ENCODE measurements at places on chromosomes 7 and 10.

DNA sequence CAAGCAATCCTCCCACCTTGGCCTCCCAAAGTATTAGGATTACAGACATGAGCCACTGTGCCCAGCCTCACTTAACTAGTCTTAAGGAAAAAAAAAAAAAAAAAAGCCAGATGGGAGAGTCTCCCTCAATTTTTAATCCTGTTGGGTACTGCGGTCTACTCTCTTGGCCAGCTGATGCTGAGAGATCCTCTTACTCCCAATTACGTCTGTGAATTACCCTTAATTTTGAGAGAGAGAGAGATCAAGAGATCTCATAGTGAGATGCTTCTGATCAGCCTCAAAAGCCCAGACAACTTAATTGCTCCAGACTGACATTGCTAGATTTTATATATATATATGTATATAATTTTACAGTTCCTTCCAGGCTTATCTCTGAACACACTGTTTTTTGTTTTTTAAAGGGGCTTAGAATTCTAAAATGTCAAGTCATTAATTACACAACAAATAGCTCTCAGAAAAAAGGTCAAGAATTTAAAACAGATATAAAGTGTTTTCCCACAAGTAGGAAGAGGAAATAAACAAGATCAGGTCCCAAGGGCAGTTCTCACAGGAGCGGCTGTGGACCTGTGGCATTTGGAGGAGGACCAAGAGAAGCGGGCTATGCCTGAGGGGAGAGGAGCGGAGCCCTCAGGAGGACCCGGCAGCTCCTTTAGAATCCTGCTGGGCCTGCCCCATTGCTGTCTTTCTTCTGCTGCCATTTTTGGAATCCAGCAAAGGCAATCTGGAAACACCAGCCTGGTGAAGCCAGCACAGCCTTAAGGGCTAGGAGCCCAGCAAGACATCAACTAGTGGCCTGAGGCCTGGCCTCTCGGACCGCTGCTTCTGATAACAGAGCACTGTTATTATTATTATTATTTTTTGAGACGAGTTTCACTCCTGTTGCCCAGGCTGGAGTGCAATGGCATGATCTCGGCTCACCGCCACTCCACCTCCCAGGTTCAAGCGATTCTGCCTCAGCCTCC lies 30.1 kb downstream of the DENND2A start:
- no peak for DNase-seq

- peak; percentile 65 for DNase-seq
These were observed 70.8 kb upstream of the UCN3 start for GRCh38 chr10:5293691-5294550.

GRCh38 chr7:76340617-76341131 lies 18.1 kb downstream of the YWHAG start:
- no peak for DNase-seq

- DNase-seq = no peak
These were observed 222.8 kb downstream of the TNS3 start for GRCh38 chr7:47358944-47359588.

DNA sequence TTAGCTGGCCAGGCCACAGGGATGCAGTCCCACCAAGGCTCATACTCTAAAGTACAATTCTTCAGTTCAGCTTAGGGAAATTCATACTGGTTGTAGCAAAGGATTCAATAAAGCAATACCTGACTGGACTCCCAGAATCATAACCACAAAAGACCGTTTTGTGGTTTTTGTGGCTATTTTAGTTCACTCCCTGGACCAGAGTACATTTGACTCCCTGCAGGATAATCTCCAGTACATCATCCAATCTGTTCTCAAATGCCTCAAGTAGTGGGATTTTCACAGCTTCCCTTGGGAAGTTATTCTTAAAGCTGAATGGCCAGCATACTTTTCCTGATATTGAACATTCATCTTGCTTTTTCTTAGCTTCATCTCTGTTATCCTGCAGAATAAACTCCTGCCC lies 29.3 kb upstream of the YAE1 start:
- DNase-seq = no peak

DNA sequence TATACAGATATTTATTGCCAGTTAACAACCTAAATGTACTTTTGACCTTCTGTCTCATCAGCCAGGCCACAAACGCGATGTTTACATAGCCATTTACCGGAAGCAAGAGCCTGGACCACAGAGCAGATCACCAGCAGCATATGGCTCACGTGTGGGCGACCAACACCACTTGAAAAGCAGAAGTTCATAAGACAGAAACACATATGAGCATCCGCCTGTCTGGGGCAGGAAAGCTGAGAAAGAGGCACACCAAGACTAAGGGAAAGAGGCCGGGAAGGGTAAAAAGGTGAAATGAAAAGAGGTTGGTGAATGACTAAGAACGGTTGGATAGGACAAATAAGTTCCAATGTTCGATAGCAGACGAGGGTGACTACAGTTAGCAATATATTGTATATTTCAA lies 1.3 kb downstream of the ABCB1 start:
- DNase-seq = no peak
